Stimulated activated CD4-positive, alpha-beta T cell treated with anti-CD3 and anti-CD28 coated beads, Interleukin-4, amount 100 ng/mL, for 48 hours (primary cell): ENCODE measurements at places on chromosomes 2 and 18.

DNA sequence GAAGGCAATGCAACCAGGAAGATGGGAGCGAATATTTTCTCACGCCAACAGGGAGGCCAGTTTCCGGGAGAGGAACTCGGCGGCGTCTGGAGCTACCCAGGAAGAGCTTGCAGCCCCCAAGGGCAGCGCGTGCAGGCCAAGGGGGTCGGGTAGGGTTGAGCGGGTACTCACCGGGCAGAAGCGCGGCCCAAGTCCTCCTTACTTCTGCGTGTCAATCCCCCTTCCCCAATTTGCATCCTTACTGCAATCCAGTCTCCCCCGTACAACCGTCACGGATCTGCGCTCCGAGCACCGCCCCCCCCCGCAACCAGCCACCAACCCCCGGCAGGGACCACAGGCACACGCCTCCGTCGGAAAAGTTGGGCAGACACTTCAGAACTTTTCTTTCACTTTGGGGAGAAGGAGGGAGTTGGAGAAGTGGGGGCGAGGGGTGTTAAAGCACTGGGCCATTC lies 1.3 kb downstream of the ATP8B1 start:
- DNase-seq = no peak

GRCh38 chr2:203077451-203077850 lies 62.8 kb downstream of the NBEAL1 start:
- no peak for DNase-seq

DNA sequence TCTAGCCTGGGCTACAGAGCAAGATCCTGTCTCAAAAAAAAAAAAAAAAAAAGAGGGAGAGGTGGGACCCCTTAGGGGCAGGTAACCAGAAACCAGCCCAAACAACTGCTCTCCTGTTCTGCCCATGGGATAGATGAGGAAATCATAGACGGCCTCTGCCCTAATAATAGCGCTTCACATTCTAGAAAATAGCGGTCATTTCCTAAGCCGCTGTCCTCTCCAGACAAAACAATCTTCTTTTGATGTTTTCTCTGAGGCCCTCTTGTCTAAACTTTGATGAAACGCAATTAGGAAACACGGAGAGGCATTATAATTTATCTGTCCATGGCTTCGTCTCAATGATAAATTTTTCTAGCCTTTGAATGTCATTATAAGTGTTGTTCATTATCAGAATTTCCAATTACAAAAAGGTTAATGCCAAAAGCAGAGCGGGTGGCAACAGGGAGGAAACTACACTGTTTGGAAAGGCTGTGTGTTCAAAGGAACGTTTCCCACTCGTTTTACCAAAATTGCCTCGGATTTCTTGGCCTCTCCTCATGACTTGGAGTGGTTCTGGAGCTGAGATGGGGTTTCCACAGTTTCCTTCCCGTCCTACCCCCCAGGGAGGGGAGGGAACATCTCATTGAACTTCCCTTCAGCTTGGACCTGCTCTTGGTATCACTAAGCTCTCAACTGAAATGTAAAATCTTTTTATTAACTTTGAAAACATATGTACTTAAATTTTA lies 151.6 kb upstream of the ZNF236 start:
- no peak for DNase-seq

GRCh38 chr18:58158008-58158407 lies 114.0 kb downstream of the NEDD4L start:
- DNase-seq = no peak

DNA sequence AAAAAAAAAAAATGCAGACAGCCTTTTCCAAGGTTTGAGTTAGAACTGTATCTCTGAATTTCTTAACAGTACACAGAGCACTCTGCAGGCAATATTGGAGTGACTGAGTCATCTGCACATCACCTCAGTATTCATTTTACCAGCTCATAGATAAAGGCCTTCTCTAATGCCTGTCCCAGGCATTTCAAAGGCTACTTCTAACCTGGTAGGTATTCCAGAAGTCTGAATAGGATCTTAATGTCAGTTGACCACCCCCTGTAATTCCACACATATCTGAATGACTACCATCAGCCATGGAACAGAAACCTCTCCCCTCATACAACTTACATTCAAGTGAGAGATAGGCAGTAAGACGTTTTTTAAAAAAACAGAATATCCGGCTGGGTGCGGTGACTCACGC lies 9.0 kb downstream of the METTL21A start:
- DNase-seq = no peak

GRCh38 chr2:55047677-55048299 lies 2.5 kb downstream of the RTN4 start:
- DNase-seq = no peak

DNA sequence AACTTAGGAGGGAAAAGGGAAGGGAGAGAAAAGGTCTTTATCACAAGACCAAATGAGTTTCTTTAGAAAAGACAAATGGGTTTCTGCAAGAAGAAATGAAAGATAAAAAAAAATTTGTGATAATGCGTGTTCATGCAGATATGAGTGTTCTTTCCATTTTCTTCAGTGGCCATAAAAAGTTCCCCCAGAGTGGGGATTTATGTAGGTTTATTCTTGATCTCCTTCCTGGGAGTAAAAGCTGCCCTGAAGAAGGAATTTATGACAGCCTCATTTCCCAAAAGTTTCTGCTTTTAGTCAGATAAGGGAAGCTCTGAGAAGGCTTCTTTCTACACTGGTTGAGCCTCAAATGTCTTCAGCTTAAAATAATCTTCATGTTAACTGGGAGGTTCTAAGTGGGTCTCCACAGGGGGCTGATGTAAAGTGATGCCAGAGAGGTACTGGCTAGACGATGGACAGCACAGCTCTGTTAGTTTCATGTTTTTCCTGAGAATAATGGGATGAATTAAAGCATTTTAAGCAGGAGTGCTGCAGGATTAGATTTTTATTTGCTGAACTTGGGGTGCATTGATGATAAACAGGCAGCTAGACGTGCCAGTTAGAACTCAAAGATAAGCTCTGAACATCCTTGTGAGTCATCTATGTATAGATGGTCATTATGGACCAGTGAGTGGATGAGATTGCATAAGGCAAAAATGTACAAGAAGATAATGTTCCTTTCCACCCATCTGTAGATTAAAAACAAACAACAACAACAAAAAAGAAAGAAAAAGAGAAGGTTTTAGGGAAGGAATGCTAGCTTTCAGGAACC lies 99.4 kb upstream of the MSH2 start:
- DNase-seq = no peak

DNA sequence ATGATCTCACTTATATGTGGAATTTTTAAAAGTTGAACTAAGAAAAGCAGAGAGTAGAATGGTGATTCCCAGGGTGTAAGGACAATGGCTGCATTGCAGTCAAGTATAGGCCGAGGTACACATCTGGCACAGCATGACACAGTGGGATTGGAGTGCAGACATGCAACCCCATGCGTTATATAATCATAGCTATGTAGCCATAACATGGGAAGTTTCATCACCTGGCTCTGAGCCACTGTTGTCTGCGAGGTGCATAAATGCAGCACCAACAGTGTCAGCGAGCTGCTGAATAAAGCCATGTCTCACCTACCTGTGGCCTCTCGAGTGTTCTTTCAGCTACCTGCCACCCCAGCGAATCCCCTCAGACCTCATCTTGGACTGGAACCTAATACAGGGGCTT lies 61.7 kb downstream of the CDC42EP3 start:
- DNase-seq = no peak

DNA sequence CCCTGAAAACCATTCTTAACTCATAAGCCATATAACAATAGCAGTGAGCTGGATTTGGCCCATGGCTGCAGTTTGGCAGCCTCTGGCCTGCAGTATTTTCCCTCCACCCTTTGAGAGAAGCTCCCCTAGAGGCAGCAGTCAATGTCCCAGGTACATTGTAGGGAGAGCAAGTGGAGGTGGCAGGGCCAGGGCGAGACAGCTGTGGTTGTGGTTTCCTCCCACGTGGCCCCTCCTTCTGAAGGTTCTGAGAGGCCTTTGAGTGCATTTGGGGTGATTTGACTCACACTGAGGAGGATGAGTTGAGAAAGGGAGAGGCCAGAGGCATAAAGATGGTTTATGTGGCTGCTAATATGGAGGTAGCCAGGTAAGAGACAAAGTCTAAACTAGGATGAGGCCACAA lies 45.5 kb upstream of the LDAH start:
- peak; percentile 72 for DNase-seq

DNA sequence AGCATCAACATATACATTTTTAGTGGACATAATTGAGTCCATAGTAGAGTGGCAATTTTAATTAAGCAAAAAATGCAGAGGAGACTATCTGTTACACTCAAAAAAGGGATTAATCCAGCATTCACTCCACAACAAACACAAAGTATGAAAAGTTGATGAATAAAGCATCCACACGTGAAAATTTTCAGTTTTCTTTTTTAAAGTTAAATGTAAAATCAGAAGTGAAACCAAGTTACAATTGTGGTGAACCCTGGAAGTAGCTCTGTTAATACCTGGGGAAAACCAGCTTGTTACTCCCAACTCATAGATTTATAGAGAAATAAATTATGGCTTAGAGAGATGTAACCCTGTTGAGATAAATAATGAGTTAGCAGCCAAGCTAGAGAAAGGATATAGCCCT lies 807.8 kb downstream of the TRIB2 start:
- no peak for DNase-seq

DNA sequence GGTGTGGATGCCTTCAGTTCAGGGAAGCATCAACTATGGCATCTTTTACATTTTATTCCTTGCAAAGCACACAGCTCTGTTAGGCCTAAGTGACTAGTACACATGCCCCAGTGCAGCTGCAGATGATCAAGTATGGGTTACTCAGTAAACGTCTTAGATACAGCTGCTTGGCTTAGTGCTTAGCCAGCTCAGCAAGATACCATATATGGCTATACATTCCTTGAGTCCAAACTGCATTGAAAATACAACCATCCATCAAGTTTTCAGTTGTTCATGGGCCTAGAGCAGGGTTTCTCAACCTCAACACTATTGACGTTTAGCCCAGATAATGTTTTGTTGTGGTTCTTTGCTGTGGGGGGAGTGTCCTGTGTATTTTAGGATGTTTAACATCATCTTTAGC lies 769.9 kb downstream of the TSN start:
- DNase-seq = no peak

DNA sequence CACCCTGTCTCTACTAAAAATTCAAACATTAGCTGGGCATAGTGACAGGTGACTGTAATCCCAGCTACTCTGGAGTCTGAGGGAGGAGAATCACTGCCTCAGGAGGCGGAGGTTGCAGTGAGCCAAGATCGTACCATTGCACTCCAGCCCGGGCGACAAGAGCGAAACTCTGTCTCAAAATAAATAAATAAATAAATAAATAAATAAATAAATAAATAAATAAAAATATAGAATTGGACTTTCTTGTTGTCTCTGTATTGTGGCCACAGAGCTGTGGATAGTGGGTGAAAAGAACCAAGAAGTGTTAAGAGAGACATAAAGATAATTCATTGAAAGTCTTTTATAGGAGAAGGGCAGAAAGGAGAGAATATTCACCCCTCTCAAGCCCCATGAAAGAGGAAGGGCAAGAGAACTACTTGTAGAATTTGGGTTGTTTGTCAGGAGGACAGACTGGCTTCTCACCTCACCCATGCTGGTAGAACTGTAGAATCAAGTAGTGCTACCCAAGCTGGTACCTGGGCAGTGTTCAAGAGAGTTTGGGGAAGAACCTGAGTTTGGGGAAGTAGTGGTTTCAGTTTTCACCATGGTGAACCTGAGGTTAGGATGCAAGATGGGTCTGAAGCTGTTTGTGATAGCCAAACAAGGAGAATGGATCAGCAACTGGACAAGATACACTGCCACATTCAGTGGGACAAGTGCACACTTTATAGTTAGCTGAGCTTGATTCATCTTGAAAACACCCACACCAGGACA lies 256.5 kb downstream of the CD226 start:
- DNase-seq = no peak

GRCh38 chr2:15359716-15360531 lies 201.2 kb downstream of the NBAS start:
- no peak for DNase-seq

DNA sequence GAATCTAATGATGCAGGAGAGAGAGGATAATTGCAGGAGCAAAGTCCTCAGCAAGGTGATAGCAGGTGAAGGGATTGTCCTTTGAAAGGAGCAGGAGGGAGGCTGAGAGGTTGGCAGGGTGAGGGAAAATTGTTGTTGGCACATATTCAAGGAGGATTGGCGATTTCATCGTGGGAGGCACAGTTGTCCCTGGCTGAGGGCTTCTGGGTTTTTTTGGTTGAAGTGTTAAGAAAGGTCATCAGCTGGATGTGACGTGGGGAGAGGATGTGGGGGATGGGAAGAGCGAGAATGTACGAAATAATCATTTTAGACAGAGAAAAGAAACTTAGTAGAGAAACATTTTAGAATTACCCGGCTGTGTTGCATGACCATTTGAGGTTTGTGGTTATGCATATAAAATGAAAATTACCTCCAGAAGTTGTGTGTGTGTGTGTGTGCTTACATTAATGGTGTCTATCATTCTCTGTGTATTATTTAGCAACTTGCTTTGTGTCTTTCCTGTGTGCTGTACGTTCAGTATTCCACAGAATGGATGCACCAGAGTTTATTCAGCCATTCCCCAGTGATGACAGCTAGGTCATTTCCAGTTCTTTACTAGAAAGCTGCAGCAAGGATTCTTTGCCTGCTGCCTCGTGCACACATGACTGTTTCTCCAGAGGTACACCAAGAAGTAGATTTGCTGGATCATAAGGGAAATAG lies 67.6 kb downstream of the SDC1 start:
- DNase-seq = no peak

DNA sequence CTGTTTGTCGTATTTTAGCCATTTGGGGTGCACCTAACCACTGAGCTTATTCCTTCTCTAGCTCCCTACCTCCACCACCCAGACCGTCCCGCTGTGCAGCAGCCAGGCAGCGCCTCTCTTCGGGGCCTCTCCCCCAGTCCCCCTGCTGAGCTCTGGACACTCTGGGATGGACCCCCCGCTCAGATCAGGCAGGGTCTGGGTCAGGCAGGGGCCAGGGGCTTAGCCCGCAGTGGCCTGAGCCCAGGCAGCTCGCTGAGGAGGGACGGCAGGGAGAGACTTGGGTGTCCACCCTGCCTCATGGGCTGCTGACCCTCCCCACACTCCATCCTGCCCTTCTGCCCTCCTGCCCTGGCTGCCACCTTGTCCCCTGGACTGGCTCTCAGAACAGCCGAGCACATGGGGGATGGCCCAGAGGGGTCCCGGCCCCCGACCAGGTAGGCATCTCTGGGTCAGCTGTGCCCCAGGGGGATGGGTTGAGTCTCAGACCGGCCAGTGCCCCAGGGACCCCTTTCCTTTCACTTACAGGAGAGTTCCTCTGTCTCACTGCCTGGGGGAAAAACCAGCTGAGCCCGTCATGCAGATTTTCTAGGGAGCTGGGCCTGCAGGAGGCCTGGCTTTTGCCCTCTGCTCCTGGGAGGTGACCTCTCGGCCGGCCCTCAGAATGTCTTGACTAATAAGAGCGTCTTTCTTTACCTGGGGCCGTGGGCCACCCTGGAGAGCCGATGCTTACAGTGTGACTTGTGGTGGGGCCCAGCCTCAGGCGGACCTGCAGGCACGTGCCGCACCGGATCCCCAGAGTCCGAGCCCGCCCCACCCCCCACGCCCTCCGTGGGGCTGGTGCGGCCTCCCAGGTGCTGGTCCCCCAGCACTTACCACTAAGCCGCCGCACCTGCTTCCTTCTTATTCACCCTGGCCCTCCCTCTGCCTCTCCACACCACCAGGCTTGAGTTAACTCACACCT lies 22.8 kb upstream of the PXDN start:
- DNase-seq = no peak
